ENCODE measurements at places on chromosomes 3 and 15. TPM values are rescaled to one million over a fixed set of nuclear protein-coding genes. Genes with fewer than 3 reads are reported as not detected.

- no peak for DNase-seq
Observed at GRCh38 chr3:50516440-50516871, 13.0 kb upstream of the CACNA2D2 start.

DNA sequence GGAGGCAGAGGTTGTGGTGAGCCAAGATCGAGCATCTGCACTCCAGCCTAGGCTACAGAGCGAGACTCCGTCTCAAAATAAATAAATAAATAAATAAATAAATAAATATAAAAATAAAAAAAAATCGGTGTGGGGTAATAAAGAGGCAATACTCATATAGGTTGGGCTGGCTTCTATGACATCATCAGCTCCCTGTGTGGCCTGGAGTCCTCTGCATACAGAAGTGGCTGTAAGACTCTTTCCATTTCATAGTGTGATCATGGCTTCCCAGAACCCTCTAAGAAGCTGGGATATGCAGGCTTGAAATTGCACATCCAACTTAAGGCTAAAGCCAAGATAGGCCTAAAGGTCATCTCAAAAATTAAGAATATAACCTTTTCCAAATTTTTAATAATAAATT, 101.6 kb downstream of the ZIC4 start:
- no peak for DNase-seq

DNA sequence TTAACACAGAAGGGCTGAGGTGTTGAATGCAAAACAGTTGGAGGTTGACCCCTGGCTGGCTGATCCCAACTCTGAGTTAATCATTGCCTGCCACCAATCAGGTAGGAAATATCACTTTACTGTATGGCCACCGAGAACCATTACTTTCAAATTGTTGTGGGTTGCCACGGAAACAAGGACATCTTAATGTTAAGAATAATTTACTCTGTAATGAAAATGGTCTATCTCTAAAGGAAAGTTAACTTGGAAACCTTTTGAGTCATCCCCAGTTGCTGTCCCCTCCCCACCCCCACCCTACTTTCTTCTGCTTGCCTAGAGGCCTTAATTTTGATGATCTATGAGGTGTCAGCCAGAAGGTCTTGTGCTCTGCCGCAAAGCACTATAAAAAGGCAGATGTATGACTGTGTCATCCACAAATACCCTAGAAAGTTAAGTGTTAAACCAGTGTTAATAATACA, 78.7 kb upstream of the SNRK start:
- DNase-seq, result no peak

GRCh38 chr3:171379961-171380483, 80.2 kb downstream of the TNIK start:
- no peak for DNase-seq

Gene GNAI2
- total RNA-seq, result 77.3 TPM
